ENCODE measurements at places on chromosomes 13 and 19. TPM values are rescaled to one million over a fixed set of nuclear protein-coding genes. Genes with fewer than 3 reads are reported as not detected.

DNA sequence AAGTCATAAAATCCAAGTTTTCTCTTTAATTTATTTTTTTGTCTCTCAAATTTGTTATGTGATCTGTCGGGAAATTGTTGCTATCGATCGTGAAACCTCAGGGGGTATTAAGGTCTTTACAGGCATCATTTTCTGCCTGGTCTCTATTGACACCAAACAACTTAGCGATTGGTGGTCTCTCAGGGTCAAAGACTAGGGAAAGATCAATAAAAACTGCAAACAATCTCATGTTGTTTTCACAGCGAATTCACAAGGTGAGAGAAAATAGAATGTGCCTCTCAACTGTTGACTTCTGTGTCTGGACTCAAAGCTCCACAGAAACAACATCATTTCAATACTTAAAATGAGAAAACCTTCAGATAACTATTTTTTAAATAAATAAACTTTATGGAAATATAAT lies 645.4 kb upstream of the MIR17HG start:
- H3K4me3 ChIP-seq, result no peak overlapping the region
- no peaks in the 10 kb centered on the region for H3K36me3 ChIP-seq
- H3K27me3 ChIP-seq, result no peaks in the 10 kb centered on the region
- H3K4me1 ChIP-seq, result peaks cover under 1% of the 10 kb centered on the region
- no peak for DNase-seq

- no peaks in the 10 kb centered on the region for H3K4me1 ChIP-seq
- H3K27ac ChIP-seq, result no peak overlapping the region
- no peaks in the 10 kb centered on the region for H3K36me3 ChIP-seq
- peaks cover 25% of the 10 kb centered on the region for H3K27me3 ChIP-seq
Observed at GRCh38 chr19:4613254-4613751, 26.0 kb upstream of the TNFAIP8L1 start.

DNA sequence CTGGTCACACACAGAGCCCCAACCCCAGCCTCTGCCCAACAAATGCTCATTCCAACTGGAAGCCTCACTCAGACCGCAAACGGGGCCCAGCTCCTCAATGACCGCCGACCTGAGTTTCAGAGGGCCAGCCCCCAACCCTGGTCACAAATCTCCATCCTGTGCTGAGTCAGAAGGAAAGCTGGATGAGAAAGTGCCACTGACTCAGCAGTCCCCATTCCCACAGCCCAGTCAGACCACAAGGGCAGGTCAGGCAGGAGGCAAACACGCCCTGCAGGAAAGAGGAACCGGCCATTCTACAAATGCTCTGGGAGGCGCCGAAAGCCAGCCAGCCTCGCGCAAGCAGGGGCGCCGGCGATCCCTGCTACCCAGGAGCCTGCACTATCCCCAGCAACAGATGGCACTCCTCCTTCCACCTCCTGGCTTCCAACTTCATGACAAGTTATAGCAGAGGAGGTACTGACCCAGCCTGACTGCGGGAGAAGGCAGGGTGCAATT lies 14.1 kb upstream of the PRKD2 start:
- H3K4me3 ChIP-seq, result no peak overlapping the region
- peak overlapping the region; percentile 45 for H3K27ac ChIP-seq
- no peaks in the 10 kb centered on the region for H3K27me3 ChIP-seq
- peaks cover 23% of the 10 kb centered on the region for H3K4me1 ChIP-seq
- H3K36me3 ChIP-seq, result peaks cover 100% of the 10 kb centered on the region

DNA sequence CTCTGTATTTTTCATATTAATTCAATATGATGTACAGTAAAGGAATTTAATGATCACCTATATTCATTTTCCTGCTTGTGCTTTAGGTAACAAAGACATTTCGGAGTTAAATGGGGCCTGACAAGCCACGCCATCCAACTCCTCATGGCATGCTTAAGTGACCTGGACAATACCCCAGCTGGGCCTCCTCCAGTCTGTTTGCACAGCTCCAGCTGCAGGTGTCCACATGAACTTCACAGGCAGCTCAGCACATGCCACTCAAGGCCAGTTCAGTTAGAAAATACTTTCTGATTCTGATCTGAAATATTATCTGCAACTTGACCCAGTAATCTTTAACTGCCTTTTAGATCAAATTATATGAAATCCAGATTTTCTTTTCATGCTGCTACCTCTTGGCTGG lies 89.6 kb upstream of the SLC15A1 start:
- H3K27me3 ChIP-seq, result no peaks in the 10 kb centered on the region
- peaks cover 12% of the 10 kb centered on the region for H3K36me3 ChIP-seq
- no peaks in the 10 kb centered on the region for H3K4me1 ChIP-seq

The CRB3 gene
- total RNA-seq, result not detected
